GM19239 (cell line): ENCODE measurements at places on chromosomes 5 and 9.

- no peak for DNase-seq
Observed at GRCh38 chr9:93684161-93684765, 107.9 kb downstream of the PHF2 start.

DNA sequence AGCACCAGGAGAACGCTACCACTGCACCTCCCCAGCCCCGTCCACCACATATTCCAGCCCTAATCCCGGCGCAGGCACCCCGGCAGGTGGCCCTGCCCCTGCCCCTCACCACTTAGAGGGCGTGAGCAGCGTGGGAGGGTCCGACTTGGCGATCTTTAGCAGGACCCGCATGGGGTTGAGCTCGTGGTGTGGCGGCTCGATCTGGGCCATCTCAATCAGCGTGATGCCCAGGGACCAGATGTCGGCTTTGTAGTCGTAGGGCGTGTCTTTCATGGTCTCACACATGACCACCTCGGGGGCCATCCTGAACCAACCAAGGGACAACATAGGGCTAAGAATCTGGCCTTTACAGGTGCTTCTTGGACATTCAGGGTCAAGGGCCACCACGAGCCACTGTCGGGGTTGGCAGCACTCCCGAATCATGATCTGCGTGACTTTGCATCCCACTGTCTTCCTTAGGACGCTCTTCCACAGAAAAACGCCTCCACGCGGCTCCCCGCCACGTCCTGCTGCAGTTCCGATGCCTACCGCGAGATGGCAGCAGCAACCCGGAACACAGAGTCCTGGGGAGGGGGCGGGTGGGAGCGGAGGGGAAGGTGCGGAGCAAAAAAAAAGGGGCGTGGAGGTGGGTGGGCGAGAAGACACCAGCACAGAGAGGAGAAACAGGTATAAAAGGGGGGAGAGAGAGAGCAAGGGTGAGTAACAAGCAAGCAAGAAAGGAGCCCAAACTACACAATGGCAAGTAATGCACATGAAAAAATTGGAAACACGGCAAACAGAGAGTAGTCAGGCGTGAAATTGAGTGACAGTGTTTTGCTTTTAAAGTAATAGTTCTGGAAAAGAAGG lies 81.3 kb downstream of the STK10 start:
- peak; percentile 40 for DNase-seq

DNA sequence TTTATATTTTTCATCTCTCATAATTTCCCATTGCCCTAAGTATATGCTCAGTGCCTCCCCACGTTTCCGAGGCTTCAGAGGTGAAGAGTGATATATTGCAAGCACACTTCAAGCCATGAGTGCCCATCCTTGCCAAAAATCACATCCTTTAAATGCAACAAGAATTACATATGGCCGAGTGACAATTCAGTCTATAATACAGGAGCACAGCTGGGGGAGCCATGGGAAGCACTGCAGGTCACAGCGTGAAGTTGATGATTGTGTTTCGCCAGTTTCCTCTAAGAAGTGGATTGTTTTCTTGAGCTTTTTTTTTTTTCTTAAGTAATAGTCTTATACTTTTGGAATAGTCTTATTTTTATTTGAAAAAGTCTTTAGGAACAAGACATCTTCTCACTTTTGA lies 61.1 kb downstream of the MTRR start:
- DNase-seq: no peak

DNA sequence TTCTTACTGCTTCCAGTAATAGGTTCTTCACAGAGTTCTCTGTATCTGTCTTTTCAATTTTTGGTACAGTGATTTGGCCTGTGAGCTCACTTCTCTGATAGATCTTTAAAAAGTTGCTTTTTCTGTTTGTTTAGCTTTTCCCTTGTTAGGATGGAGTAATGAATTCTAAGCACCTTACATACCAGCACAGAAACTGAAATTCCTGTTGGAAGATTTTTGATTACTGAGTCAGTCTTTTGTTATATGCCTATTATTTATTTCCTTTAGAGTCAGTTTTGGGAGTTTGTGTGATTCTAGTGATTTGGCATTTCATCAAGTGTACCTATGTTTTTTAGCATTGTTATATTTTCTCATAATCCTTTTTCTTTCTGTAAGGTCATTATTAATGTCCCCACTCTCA lies 37.6 kb upstream of the IPPK start:
- DNase-seq: no peak

DNA sequence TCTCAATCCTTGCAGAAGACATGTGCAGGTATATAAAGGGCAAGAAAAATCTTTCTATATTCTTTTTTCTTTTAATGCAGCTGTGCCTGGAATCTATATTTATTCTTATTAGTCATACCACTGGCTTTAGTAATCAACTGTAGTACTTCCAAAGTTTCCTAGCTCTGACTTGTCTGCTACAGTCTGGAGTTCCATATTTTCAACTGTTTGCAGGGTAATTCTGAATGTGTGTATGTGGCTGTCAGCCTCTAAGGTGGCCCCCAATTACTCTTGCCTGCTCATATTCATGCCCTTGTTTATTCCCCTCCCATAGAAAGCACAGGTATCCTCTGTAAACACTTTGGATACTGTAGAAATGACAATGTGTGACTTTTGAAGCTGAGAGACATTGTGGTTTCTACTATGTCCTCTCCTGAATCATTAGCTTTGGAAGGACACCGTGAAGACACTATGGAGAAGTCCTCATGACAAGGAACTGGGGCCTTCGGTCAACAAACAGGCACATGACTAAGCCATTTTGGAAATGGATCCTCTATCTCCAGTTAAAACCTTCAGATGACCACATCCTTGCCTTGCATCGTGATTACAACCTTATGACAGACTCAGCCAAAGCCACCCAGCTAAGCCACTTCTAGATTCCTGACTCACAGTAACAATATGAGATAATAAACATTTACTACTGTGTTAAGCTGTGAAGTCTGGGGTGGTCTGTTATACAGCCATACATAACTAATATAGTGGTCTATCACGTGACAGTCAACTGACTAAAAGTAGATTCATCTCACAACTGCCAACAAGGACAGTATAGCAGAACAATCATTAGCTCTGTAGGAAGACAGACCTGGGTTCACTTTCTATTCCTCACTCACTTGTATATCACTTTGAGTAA lies 49.5 kb upstream of the SUSD1 start:
- no peak for DNase-seq

DNA sequence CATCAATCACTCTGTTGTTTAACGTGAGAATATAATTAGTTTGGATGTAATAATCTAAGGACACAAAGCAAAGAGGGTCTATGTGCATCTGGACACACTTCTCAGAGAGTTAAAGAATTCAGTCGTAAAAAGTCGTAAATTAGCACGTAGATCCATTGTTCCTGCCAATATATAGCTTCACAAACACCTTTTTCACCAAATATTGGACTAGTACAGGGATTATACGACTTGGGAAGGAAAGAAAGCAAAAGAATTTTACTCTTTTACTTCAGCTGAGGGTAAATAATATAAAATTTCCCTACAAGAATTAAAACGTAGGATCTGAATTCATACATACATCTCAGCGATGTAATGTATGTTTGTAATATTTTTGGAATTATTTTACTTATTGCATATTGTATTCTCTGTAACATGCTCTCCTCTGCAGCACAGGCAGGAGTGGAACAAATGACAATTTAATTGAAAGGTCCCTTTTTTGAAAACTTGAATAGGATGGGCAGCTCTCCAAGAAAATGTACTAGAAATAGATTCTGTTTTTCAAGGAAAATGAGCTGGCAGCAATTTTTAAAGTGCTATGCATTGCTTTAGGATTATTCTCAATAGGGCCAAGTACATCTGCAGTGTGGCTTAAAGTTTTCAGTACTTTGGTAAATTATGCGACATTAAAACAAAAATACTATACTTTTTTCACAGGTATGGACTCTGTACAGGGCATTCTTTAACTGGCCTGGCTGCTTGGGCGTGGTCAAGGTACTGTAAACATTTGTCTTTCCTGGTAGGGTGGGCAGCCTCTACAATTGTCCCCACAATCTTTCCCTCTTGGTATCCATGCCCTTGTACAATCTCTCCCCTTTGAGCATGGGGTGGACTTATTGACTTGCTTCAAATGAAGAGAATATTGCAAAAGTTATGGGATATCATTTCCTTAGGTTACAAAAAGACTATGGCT lies 39.7 kb upstream of the HSD17B4 start:
- DNase-seq: no peak

DNA sequence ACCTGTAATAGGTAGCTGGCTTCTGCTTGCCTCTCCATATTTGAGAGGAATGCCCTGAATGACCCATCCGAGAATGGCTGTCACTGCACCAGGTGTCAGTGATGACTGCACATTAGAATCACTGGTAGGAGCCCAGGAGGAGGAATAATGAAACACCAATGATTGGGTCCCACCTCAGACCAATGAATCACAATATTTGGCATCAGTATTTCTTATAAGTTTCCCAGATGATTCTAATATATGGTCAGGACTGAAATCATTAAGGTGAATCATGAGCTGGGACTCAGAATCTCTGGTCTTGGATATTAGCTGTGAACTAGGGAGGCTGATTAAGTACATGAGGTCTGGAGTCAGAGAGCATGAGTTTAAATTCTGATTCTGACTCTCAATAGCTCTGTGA lies 23.4 kb downstream of the ARSB start:
- DNase-seq: no peak

DNA sequence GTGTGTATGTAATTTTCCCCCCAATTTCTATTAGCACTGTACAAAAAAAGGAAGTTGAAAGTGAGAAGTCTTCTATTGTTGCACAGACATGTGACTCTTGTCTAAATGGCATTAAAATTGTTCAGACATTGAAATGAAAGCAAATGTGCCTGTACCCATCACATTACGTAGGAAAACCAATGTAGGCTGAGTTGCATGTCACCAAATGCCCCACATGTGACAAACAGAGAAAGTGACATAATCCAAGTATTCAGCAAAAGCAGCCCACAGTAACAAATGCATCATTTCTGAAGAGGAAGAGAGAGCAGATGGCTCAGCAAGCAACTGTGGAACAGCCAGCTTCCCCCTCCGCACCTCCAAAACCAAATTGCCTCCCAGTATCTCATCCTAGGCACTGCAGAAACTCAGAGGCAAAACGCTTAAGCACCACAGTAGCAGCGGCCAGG lies 161.5 kb upstream of the NR4A3 start:
- peak; percentile 12 for DNase-seq

DNA sequence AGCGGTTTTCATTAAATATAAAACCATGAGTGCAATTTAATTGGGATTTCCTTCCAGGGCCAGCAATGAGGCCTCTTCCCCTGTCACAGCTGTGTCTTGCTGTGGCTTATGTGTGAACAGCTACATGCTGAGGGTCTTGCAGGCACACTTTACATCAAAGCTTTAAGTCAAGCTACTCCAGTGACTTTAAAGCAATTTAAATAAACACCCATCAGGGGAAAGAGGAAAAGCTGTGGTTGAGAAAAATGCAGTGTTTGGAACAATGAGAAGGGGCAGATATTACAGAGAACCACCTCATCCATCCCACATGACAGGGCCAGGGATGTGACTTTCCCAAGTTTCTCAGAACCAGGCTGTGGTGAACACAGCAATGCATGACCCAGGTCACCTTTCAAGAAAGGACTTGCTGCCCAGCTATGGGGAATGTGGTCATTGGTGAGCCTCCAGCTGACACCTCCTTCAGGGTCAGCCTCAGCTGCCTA lies 115.9 kb upstream of the LPAR1 start:
- no peak for DNase-seq

DNA sequence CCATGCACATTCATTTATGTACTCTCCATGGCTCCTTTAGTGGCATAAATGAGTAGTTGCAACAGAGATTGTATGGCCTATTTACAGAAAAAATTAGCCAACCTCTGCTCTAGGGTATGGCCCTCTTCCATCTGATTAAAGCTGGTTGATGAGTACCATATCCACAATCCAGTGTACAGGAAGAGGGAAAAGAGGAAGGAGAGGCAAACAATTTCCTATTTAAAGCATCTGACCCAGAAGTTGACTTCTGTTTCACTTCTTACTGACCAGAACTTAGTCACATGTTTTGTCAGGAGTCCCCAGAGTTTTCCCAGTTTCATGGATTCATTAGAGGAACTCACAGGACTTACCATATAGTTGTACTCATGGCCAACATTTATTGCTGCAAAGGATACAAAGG lies 68.6 kb upstream of the STARD4 start:
- DNase-seq: no peak

DNA sequence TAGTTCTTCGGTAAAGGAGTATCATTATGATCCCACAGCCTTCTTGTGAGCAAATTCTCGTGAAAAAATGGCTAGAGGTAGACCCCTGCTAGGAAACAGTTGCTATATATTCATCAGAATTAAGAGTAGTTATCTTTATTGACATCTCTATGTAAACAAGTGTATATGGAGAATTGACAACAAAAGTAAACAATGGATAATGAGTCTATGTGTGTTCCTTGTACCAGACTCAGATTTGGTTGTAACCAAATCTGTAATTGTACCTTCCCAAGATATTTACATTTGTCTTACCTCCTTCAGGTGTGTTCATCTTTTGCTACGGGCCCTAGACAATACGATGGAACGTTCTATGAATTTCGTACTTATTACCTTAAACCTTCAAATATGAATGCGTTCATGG lies 2.1 kb downstream of the NIPSNAP3B start:
- no peak for DNase-seq

DNA sequence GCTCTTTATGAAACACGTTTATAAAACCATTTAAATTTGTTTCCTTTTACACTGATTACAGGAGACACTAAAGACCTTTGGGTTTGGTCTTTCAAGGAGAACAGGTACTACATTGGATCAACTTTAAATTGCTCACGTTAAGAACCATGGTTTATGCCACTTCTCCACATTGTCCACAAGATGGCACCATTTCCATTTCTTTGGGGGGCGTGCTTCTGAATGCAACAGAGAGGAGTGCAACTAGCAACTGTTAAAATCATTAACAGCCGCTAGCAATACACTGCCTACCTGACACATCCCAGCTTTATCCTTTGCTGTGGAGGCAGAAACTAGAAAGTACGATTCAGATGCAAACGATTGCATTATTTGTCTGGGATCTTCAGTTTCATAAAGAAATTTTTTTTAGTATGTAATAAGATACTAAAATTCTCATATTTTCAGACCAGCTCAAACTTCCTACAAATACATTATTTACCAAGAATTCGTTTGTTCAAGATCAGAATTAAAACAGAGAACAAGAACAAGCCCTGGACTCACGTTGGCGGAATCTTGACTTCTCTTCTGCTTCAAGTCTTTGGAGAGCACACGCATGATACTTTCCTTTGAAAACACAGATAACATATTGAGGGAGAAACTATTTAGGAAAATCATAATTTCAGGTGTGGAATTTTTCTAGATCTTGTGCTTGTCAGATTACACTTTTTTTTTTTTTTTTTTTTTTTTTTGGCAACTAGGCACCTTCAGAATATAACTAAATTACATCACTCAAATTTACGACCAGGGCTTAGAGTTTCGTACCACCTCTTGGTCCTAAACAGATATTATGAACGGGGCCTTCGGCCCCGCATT lies 702 bp downstream of the CDC20B start:
- peak; percentile 70 for DNase-seq

DNA sequence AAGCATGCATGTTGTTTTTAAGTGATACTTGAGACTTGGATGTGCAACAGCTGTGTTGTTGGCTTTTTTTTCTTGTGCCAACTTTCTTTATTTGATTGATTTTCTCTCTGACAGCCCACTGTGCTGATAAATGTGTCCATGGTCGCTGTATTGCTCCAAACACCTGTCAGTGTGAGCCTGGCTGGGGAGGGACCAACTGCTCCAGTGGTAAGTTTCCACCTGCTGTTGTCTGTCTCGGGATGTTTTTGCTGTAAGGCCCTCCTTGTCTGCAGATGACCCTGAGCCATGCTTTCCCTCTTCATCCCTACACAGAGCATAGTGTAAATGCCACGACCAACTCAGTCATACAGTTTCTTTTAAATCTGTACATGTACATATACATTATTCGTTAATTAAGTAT lies 79.2 kb downstream of the MEGF10 start:
- DNase-seq: no peak

GRCh38 chr9:129981180-129981907 lies 61.6 kb downstream of the FNBP1 start:
- DNase-seq: no peak
